ENCODE measurements at places on chromosomes 5 and 9.

- ATAC-seq, result no peak
Observed at GRCh38 chr5:31385774-31386537, 145.9 kb downstream of the DROSHA start.

DNA sequence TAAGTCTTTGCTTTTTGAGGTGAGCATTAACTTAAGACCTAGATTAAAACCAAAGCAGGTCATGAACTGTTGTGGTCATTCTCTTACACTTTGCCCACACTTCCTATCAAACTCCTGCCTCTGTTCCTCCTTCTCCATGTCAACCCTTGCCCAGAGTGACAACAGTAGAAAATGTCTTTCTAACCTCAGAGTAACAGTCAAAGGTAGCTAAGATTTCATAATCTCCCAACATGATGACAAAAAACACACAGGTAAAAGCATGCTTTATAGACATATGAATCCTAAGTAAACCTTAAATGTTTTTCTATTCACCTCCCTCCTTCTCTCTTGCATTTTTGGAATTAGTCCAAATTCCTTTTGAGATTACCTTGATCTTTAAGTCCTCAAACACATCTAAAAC lies 422.3 kb downstream of the SPATA31D1 start:
- ATAC-seq, result peak; percentile 66

DNA sequence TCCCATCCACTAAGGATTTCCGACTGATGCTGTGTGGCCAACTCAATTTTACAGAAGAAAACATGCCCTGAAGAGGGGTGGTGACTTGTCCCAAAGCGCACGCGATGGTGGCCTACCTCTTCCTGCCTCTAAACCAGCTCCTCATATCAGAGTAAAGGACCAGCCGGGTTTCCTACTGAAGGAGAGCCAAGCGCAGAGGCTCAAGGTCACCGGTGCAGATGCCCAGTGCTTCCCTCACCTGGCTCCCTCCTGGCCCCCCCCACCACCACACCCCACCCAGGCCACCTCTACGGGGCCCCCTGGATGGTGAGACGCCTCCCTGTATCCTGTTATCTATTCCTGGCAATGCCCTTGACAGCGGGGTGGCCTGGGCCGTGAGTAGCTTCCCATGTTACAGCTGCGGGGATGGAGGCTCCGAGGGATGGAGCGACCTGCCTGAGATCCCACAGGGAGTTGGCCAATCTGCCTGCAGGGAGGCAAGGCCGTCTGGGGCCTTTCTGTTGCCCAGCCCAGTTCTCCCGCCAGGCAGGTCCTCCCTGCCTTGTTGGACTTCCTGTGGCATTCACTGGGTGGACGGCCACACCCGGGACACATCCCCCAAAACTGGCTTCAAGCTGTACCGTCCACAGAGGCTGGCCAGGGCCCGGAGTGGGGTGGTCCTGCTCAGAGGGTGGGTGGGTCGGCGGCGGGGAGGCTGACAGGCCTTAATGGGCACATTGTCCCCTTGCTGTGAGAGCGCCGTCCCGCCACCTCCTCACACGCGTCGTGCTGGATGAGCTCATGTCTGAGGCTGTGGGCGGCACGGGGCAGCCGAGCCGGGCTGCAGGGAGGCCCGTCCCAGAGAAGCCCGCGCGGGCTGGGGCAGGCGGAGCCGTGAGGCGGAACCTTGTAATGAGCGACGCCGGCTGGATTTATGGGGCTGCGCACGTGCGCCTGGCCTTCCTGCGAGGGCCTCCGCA lies 72.5 kb downstream of the MACROH2A1 start:
- no peak for ATAC-seq

DNA sequence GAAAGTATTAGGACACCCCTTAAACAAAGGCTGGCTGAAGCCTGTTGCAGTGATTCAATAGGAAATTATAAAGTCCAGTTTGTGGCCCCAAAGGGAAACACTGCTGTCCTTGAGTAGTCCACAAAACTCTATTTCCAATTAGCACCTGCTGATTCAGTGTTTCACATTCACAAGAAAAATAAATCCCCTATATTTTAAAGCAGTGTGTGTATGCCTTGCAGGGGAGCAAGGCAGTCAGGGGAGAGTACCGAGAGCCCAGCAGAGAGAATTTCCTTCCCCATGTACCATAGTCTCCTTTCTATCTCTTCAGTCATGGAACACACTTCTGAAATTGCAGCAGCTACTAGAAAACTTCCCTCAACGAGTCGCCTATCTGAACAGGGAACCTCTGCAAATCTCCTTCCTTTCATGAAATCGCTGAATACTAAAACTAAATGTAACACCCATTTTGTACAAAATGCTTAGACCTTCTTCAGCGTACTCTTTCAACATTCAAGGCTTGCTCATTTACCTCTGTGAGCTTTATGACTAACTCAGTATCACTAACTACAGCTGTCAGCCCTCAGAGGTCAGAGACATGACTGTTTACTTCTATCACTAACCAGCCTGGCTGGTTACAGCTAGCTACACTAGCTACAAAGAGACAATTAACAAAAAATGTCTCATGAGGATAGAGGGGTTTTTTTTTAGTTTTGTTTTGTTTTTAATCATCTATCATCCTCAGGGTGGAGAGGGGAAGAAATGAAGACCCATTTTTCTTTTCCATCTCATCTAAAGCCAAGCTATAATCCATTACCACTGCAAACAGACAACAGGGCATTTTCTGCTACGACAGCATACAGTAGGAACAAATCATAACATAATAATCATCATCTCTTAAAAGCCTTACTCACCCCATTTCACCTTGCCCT lies 188.7 kb downstream of the EBF1 start:
- ATAC-seq, result no peak

DNA sequence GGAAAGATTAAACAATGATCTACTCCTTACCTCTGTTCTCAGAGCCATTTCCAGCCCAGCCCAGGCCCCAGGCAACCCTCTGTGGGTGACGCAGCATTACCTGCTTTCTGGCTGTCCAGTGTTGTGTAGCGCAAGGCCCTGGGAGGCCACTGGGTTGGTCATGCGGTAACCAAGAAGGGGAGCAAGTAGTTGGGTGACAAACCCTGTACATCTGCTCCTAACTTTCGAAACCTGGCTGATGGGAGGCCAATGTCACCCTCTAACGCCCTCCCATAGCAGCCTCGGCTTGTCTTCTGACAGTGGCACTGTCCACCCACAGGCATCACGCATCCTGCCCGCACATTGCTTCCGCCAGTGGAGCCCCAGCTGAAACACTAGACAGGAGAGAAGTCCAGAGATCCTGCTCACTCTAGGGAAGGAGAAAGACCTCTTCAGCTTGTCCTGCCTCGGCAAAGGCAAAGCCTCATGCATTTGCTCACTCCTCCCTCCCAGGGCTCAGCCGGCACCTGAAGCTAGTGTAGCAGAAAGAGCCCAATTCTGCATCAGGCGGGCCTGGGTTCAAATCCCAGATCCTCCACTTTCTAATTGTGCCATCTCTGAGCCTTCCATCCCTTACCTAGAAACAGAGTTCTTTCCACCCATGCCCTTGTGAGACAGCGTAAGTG lies 94.6 kb downstream of the ADAMTS2 start:
- no peak for ATAC-seq

DNA sequence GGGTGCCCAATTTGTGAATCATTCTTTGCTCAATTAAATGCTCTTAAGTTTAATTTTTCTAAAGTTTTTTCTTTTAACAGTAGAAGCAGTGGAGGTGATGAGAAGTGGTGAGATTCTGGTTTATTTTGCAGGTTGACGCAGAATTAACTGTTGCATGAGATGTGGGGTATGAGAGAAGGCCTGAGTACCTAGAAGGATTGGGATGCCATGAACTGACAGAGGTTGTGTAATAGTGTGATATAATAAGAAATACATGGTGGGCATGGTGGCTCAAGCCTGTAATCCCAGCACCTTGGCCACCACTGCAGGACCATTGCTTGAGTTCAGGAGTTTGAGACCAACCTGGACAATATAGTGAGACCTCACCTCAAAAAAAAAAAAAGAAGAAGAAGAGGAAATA lies 8.4 kb upstream of the SH3TC2 start:
- no peak for ATAC-seq

DNA sequence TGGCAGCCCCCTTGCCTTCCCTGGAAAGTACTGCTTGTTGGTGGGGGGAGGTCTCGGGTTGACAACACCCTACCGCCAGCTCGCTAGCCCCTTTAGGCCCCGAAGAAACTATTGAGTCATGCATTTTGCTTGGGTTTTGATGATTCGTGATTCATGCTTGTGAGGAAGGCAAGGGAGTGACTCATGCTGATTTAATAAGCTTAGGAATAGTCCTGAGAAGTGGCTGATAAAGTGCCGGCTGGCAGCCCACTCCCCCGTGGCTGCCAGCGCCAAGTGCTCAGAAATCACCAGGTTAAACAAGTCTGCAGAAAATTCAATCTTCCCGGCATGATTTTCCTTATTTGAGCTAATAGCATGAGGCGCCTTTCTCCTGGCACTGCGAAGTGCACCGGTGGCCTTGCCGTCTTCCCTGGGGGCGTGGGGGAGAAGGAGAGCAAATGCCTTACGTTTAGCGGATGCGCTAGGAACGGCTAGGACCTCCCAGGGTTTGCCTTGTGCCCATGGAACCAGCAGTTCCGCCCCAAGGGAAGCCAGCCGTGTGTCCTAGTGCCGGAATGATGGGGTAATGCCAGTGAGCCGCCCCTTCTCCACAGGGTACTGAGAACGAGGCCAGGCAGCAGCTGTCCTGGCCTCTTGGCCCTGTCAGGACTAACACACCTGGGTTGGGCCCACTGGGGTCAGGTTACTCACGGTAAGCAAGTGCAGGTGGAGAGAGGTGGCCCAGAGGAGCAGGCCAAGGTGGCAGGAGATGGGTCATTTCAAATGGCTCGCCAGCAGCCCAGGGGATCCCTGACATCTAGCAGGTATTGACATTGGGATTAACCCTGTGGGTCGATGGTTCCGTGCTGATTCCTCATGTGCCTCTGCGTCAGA lies 151.9 kb downstream of the MACROH2A1 start:
- peak; percentile 63 for ATAC-seq

DNA sequence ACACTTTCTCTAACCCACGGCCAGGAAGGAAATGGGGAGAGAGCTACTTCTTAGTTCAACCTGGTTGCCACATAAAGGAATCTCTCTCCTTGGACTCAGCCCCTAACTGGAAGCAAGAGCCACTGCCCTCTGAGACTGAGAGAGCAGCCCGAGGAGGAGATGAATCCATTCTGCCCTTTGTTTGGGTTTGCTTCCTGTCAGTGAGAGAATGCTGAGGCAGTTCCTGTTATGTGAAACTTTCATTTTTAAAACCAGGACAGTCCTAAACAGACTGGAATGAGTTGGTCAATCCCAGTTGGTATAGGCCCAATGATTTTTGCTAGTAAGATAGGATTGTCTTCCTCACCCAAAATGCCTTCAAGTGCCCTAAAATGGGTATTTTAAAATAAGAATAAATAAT lies 205.1 kb downstream of the NTRK2 start:
- ATAC-seq, result no peak

DNA sequence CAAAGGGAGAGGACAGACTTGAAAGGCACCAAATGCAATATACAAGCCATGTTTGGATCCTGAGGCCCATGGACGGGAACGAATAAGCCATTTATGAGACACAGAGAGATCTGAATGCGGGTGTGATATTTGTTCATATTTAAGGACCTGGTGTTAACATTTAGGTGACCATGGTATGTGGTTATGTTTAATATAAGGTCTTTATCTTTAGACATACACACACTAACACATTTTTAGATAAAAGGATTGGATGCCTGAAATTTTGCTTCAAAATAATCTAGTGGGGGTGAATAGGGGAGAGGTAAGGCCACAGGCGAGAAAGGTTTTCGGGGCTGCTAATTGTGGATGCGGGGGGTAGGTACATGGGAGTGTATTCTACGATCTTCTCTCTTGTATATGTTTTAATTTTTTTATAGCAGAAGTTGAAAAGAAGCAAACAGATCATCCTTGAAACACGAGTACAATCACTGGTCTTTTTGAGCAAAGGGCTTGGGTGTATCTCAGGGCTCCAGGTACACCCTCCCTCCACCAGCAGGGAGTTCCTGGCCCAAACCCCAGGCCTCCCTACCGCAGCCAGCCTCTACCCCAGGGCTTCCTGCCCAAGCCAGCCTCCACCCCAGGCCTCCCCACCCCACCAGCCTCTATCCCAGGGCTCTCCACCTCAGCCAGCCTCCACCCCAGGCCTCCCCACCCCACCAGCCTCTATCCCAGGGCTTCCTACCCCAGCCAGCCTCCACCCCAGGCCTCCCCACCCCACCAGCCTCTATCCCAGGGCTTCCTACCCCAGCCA lies 12.2 kb downstream of the AKNA start:
- ATAC-seq, result no peak

DNA sequence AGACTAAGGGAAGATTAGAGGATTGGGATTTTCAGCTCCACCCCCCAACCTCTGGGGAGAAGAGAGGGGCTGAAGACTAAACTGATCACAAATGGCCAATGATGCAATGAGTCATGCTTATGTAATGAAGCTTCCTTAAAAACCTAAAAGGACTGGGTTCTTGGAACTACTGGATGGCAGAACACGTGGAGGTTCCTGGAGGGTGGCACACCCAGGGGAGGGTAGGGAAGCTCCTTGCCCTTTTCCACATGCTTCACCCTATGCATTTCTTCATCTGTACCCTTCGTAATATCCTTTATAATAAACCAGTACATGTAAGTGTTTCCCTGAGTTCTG lies 48.6 kb downstream of the ARHGEF28 start:
- peak; percentile 50 for ATAC-seq

DNA sequence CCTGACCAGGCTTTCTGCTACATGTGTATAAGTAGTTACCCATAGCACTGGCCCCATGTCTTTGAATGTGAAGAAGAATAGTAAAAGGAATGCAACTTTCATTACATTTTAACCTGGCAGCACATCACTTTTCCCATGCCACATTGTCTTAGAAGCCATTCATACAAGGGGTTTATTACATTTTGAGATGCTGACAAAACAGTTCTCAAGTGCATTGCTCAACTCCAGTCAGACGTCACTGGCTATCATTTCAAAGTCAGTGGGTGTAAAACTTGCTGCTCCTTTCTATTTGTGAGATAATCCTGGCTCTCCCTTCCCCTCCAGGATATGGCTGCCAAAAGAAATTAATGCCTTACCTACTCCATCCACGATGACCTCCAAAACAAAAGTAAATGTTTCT lies 97.0 kb upstream of the VCAN start:
- no peak for ATAC-seq

- ATAC-seq, result no peak
Observed at GRCh38 chr5:161421067-161421466, 125.5 kb downstream of the GABRB2 start.

GRCh38 chr5:170479484-170479883 lies 24.3 kb upstream of the KCNIP1 start:
- ATAC-seq, result no peak

Data from esophagus mucosa (tissue), 1 donor.